Cortex of kidney (tissue), 1 donor: ENCODE measurements at places on chromosomes 7 and 10.
A peak's percentile ranks its signal among the peaks of the same experiment; 100 is the strongest.

DNA sequence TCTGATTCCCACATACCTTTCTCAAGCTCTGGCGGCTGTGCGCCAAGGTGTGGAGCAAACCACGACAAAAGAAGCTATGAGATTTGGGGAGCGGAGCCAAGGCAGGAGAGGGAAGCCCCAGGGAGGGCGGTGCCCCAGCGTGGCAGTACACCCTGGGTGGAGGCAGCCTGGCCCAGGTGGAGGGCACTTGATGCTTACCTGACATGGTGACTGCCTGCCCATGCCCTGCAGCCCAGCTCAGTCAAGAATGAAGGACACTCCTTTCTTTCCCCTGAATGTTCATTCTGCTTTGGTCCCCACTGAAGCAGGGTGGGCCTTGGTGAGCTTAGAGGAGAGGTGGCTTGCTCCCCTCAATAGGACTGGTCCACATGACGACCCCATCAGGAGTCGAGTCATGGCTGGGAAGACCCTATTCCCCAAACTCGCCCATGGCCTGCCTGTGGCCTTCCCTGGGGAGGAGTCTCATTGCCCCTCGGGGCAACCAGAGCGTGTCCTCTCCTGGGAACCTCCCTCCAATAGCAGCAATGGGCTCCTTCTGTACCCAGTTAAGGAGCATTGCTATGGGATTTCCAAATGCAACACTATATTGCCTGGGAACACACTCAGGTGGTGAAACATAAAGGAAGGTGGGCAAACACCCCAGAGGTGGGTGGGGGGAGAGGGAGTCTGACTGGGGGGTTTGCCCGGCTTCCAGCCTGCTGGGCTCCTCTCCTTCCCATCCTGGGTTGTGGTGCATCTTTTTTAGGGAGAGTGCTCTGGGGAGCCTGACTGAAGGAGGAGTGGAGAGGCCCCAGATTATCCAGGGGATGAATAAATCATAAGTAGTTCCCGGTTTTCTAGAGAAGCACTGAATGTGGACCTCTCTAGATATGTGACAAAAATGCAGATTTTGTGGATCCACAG, 22.7 kb downstream of the RAMP3 start:
- DNase-seq: no peak

- DNase-seq: no peak
Observed at GRCh38 chr7:6432781-6433180, 15.0 kb downstream of the DAGLB start.

DNA sequence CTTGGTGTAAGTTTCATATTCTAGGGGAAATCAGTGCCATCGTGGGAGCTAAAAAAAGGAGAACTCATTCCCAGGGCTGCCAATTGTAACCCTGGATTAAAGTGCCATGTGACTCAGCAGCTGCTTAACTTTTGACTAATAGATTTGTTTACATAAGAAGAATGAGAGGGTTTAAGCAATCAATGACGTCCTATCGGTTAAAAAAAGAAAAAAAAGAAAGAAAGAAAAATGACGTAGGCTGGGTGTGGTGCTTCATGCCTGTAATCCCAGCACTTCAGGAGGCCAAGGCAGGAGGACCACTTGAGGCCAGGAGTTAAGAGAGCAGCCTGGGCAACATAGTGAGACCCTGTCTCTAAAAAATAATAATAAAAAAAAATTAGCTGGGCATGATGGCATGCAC, 116.2 kb upstream of the AFAP1L2 start:
- no peak for DNase-seq

- no peak for DNase-seq
Observed at GRCh38 chr10:43226441-43226840, 40.4 kb downstream of the RASGEF1A start.

DNA sequence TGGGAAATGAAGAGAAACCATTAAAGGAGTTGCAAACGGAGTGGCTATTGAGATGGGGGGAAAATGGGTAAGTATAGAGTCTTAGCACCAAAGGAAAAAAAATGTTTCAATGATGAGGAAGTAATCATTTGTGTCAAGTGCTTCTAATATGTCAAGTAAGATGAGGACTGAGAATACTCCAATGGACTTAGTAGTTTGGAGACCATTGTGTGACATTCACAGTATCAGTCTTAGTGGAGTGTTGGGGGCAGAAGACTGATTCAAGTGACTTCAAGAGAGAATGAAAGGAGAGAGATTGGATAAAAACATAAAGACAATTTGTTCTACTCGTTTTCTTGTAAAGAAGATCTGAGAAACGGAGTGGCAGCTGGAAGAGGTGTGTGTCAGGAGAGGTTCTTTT, 88.6 kb upstream of the ARID5B start:
- DNase-seq: no peak

DNA sequence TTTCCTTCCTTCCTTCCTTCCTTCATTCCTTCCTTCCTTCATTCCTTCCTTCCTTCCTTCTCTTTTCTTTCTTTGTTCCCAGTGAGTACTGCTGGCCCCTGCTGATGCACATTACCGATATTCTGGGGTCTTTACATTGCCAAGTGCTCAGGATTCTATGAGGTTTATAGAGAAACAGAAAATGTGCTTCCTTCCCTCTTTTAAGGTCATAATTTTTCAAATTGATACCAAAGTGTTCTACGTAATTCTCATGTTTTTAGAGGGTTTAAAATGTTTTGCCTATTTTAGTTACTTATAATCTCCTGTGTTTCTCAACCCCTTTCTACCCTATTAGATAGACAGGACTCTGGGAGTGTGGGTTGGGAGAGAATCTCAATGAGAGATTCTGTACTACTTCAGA, 291.2 kb downstream of the HDAC9 start:
- DNase-seq: no peak

- DNase-seq: no peak
Observed at GRCh38 chr7:103059471-103059870, 15.1 kb downstream of the FBXL13 start.

- DNase-seq: no peak
Observed at GRCh38 chr7:66213637-66214036, 8.5 kb downstream of the TPST1 start.

DNA sequence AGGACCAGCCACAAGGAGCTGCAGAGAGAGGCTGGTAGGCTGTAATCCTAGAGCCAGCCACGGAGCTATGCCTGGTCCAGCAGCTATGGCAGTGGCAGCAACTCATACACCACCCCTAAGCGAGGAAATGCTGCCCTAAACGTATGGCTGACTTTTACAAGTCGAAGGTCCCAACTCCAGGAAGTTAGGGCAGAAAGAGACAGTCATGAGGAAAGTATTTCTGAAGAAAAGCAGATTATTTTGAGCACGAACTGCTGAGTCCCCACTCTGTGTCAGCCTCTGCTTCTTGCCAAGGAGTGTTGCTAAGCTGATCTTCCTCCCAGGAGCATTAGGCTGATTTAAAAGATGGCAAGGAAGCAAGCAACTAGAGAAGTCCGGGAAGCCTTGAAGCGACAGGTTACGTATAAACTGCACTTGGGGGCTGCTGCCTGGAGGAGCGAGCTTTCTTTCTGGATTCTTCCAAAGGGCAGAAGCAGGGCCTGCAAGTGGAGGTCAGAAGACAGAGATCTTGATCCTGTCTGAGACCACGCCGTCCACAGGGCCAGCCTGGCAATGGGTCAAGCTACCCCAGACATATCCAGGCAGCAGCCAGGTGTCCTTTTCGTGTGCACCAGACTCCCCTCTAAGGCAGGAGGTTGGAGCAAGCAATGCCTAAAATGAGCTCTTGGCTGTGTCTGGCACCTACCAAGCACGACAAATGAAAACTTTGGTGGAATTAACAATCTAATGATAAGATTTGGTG, 39.4 kb downstream of the PLXNA4 start:
- no peak for DNase-seq

DNA sequence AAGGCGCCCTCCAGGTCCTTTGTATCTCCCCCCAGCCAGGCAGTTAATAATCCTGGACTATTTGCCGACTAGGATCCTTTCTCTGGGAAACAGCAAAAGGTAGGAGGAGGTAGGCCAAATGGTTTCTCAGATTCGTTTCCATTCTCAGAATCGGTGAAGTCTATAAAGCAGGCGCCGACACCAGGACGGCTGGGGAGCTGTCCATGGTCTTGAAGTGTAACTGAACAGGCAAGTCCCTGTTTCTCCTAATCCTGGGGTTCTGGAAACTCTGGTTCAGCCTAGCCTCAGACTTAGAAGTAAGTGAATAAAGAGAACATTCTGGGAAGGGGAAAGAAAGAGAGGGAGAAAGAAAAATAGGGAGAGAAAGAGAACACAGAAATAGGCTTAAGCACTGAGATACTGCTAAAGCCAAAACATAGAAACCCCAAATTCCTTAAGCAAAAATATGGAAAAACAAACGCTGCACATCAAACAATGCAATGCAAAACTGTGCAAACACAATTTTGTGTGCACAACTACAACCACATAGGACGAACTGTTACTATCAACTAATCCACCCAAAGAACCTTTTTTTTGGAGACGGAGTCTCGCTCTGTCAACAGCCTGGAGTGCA, 11.1 kb upstream of the INA start:
- no peak for DNase-seq

DNA sequence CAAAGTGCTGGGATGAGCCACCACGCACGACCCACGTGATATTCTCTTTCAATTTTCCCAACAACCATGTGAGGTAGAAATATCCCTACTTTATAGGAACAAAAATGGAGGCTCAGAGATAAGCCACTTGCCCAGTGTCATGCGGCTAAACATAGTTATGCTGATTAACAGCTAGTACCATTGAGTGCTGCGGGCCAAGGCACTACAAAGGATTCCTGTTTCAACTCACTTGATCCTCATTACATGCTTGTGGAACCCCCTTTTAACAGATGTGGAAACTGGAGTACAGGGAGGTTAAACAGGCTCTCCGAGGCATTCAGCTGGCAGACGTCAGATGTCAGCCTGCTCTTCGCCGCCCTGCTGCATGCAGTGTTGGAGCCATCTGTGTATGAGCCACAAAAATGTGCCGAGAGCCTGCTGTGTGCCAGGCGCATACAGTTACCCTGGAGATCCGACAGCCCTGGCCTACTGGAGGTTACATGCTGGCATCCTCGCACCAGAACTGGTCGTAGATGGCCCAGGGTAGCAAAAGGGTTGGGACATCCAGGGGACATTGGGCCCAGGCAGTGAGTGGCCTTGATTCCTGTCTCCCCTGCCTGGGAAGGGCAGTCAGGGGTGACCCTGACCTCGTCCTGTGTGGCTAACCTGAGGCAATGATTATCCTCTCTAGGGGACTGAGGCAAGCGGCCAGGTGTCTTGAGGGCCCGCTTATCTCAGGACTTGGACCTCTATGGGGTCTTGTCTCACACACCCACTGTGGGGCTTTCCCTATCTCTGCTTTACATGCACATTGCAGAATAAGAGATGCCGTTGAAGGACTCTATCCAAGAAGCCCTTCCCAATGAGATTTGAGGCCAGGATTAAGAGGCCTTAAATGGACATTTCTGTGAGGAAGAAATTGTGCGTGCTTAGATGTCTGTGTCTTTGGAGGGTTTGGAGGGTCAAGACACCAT, 18.5 kb upstream of the SRGN start:
- DNase-seq: peak; percentile 16

DNA sequence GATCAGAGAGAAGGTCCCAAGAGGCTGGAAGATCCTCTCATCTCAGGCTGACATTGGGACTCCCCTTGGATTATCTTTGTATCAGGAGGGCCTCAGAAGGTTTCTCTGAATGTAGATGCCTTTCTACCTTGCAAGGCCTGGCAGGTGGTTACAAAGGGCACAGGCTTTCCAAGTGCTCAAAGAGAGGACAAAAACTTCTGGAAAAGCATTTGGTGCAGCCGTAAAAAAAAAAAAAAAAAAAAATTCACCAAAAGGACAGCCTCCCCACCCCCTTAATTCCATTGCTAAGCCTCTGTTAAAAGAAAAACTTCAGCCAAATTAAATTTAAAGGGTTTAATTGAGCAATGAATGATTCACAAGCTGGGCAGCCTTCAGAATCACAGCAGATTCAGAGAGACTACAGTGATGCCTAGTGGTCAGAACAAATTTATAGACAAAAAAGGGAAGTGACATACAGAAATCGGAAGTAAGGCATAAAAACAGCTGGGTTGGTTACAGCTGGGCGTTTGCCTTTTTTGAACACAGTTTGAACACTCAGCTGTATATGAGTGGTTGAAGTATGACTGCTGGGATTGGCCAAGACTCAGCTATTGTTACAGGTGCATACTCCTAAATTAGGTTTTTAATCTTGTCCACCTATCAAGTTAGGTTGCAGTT, 42.5 kb upstream of the LRGUK start:
- DNase-seq: no peak

- DNase-seq: no peak
Observed at GRCh38 chr7:136874393-136875032, 6.1 kb downstream of the CHRM2 start.

GRCh38 chr10:64863836-64864235, 1342.6 kb downstream of the REEP3 start:
- DNase-seq: no peak

DNA sequence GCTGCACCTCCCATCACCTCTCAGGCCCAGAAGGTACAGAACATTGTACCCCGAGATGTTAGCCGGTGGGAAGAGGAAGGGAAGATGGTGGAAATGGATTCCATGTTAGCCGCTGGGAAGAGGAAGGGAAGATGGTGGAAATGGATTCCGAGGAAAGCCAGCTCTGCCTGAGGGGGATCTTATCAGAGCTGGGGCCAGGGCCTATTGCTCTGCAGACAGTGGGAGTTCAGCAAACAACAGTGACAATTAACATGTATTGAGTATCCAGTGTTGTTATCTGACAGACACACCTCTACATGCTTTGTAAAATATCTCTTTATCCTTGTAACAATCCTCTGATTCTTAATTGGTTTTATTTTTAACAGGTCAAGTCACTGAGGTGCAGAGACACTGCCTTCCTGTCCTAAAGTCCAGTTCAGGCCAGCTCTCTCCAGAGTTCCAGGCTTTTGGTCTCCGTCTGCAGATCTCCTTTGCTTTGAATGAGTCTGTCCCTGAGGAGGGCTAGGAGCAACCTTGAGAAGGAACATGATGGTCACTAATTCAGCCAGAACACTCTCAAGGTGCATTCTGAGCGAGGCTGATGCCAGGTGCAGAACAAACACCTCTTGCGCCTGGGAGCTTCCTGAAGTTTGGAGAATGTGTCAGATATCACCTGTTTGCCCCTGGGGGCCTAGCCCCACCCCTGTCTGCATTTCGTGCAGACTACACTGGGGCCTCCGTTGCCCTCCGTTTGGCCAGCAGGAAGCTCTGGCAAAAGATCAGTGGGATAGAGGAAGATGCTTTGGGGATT, 82.4 kb upstream of the PODXL start:
- no peak for DNase-seq

DNA sequence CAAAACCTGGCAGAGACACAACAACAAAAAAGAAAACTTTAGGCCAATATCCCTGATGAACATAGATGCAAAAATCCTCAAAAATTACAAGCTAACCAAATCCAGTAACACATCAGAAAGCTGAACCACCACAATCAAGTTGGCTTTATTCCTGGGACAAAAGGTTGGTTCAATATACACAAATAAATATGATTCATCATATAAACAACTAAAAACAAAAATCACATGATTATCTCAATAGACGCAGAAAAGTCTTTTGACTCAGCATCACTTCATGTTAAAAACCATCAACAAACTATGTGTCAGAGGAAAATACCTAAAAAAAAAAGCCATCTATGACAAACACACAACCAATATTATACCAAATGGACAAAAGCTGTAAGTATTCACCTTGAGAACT, 283.5 kb downstream of the THSD7A start:
- DNase-seq: no peak

- DNase-seq: no peak
Observed at GRCh38 chr10:71213761-71214440, 1.5 kb downstream of the UNC5B start.
